ENCODE measurements at places on chromosomes 3 and 15.

DNA sequence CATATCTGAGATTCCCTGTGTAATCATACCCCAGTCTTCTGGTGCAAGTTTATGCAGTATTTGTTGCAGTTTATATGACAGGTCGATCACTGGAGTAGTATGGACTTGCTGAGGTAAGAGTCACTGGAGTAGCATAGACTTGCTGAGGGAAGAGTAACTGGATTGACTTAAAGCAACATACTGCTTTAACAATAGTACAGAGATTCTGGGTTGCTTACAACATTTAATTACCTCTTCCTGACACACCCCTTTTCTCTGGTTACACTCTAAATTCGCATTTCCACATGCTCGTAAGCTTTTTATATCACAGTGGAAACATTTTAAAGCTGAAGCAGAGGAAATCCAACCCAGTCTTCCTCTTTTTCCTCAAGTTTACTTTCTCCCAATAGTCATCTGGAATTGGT, 11.8 kb downstream of the AAGAB start:
- no peak for DNase-seq

DNA sequence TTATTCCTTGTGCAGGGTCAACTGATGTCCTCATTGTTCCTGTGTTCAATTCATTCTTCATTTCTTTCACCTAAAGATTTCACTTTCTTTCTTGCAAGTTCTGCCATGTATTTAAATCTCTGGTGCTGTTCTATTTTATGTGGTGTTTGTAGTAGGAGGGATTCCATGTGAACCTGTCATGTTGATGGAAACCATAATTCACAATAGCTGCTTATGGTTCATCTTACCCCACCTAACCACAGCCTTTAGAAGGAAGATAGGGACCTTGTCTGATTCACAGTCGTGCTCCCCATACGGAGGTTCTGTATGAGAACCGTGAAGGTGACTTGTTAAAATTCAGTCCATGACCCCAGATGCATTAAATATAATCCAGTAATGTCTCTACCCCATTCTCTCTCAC, 21.9 kb downstream of the SLCO2A1 start:
- no peak for DNase-seq

DNA sequence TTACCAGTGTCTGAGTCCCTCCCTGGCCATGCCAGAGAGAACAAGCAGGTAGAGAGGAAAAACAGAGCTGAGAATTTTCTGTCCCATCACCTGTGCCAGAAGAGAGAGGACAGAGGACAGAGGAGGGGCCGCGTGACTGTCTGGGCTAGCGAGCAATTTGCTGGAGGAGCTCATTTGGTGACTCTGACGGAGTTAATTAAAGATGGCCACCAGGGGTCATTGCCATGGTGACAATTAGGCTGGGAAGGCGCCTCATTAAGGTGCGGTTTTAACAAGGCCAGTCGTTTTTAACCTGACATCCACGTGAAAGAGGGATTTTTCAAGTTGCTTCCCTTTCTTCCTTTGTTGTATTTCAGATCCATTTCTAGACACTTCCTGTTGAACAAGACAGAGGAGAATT, 72.4 kb downstream of the RHCG start:
- DNase-seq, result no peak

GRCh38 chr15:96849271-96849900, 518.9 kb downstream of the NR2F2 start:
- DNase-seq, result no peak

DNA sequence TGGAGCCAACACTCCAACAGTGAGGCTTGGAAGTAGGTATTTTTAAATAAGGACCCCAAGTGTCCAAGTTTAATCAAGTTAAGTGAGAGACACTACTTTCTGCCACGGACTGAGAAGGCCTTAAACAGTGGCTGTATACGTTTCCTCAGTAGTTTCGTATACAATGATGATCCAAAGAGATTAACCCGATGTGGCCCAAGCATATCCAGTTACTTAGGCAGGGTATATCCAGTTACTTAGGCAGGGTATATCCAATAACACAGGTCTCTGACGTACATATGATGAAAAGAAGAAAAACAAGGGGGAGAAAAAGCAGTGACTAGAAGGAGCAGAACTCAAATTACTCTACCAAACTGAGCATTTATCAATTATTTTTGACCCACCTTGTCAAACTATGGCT, 591.4 kb downstream of the FOXP1 start:
- no peak for DNase-seq

DNA sequence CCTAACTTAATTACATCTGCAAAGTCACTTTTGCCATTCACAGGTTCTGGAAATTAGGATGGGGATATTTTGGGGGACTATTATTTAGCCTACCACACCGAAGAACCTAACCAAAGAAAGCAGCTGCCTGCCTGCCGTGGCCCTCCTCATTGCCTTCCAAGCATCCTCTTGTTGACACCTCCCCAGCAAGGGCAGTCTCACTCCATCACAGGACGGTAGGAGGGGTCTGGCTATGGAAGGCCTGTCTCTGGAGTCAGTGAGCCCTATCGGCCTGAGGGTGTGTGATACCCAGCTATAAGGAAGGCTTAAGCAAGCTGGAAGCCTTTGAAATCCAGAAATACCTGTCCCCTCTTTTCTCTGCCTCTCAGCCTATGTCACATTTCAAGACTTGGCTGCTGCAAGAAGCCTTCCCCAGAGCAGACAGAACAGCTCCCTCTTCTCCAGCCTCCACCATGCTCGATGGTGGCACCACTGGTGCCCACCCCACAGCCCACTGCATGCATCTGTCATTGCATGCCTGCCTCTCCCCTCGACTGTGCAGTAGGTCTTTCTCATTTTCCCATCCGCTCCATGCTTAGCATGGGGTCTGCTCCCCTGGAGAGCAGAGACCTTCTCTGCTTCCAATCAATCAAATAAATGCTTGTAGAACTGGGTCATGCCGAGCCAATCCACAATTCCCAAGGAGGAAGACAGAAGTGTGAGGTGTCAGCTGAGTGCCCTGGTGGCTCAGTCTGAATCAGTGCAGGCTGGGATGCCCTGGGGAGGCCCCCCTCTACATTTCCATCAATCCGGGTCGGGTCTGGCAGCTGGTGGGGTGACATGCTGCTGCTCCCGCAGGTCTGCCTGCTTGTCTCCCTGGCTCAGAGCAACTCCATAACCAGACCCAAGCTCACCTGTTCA, 23.9 kb upstream of the LOXL1 start:
- no peak for DNase-seq

GRCh38 chr15:71752604-71753289, 57.6 kb upstream of the NR2E3 start:
- DNase-seq, result peak; percentile 48

DNA sequence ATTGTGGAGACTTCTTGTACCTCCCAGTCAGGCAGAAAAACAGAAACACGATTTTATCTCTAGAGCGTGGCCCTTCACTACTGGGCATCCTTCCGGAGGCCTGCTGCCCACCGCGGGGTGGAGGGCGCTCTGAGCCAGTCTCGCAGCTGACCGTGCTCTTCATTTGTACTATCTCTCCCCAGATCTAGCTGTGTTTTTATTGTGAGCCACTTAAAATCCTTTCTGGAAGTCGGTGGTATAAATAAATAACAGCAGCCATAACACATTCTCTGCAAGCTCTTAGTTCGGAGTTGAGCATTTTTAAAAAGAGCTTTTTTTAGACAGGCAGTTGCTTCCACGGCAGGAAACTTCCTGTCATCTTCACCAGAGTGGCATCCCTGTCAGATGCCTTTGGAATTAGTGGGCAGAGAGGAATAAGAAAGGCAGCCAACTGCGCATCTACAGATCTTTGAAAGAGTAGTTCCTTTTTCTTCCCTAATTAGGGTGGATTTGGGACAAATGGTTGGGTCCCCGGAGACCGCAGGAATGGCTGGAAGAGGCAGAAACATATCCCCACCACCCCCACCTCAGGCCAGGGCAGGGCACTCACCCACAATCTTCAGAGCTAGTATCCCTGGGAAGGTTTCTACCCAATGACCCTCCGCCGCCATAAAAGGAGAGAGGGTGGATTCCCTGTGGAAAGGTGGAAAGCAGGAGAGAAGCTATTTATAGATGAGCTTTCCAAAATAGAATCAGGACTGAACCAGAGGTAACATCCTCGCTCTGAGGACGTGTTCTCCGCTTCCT, 91.1 kb downstream of the TOP2B start:
- no peak for DNase-seq

DNA sequence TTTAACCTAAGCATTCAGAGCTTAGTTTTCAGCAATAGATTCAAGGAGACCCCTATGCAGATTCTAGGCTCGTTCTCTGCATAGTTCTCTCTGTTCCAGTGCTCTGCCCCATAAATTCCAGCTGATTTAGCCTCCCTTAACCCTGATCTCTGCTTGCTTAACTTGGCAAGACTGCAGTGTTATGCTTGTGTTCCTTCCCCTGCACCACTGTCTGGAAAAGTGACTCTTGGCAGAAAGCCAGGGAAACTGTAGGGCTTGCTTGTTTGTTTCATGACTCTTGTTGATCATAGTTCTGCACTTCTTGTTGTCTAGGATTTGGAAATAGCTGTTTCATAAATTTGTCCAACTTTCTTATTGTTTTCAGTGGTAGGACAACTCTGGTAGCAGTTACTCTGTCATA, 40.1 kb downstream of the ANAPC13 start:
- no peak for DNase-seq

GRCh38 chr3:128312271-128312670, 154.4 kb downstream of the DNAJB8 start:
- no peak for DNase-seq

DNA sequence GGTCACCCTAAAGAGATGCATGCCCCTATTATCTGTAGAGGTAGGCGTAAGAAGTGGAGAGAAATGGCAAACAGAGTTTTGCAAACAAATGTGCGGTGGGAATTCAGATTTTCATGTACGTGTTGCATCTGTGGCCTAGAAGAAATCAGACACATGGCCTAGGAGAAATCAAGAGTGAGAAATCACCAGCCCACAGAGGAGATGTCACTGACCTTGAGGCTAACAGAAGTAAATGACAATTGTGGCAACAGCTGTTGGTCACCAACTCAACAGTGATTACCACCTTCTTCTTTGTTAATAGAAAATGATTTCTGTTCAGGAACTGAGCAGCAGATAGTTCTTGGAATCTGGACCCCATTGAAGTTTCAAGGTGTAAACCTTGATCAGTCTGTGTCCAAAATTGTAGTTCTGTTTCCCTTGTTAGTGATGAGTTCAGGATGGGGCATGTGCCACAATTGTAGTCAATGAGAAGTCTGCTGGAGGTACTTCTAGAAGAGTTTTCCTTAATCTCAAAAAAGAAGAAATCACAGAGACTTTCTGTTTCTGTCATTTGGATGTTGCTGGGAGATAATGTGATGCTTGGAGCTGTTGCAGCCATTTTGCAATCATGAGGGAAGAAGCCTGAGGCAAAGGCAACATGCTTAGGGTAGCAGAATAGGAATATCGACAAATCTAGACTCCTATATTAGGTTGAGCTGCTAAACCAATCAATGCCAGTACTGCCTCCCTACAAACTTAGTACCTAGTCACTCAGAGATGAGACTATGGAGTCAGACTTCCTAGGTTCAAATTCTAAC, 34.3 kb upstream of the RFTN1 start:
- no peak for DNase-seq

DNA sequence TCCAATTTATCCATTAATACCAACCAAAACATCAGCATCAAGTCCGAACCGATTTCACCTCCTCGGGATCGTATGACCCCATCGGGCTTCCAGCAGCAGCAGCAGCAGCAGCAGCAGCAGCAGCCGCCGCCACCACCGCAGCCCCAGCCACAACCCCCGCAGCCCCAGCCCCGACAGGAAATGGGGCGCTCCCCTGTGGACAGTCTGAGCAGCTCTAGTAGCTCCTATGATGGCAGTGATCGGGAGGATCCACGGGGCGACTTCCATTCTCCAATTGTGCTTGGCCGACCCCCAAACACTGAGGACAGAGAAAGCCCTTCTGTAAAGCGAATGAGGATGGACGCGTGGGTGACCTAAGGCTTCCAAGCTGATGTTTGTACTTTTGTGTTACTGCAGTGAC, 20.8 kb downstream of the LYSMD4 start:
- no peak for DNase-seq

DNA sequence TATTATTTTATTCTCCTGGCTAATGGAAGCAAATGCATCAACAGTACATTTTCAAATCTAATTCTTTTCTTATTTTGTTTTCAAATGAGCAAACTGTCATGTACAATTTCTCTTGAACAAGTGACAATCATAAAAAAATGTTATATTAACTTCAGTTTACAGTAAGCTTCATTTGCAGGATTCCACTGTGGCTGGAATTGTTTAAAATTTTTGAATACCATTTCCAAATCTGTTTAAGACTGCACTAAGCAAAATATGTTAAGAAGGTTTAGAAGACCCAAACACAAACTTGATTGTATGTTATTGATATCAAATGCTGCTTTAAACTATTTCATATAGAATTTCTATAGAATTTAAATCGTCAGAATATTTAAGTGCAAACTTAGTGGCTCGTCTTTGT, 92.8 kb downstream of the ZNF280D start:
- DNase-seq, result no peak

DNA sequence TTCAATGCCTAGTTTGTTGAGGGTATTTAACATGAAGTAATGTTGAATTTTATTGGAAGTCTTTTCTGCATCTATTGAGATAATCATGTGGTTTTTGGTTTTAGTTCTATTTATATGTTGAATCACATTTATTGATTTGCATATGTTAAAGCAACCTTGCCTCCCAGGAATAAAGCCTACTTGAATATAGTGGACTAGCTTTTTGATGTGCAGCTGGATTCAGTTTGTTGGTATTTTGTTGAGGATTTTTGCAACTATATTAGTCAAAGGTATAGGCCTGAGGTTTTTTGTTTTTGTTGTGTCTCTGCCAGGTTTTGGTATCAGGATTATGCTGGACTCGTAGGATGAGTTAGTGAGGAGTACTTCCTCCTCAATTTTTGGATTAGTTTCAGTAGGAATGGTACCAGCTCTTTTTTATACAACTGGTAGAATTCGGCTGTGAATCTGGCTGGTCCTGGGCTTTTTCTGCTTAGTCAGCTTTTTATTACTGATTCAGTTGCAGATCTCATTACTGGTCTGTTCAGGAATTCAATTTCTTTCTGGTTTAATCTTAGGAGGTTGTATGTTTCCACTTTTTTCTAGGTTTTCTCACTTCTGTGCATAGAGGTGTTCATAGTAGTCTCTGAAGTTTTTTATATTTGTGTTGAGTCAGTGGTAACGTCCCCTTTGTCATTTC, 209.8 kb upstream of the RBMS3 start:
- no peak for DNase-seq

DNA sequence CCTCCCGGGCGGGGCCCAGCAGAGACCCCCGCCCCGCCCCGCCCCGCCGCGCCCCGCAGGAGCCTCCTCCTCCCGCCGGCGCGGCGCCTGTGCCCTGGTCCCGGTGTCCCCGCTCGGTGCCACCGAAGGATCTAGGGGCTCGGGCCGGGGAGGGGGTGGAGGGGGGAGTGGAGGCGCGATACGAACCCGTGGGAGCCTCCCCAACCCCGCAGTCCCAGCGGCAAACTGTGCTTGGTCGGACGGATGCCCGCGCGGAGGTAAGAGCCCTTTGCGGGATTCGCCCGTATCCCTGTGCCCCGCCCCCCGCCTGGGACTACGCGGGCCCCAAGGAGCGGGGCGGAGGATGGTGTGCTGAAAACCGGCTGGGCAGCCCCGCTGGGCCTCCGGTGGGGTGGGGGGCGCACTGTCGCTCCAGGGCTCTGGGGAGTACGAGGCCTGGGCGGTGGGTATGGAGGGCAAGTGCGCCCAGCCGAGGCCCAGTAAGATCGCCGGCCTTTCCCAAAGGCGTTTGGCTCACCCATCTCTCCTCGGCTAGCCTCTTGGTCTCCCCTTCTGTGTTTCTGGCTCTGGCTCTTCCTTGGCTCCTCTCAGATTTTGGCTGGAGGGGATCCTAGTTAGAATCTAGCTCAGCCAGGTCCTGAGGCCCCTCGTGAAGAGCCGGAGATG, 65.6 kb upstream of the POLG start:
- no peak for DNase-seq

GRCh38 chr15:42163947-42164550, 7.6 kb upstream of the PLA2G4F start:
- no peak for DNase-seq

- no peak for DNase-seq
These were observed 21.4 kb downstream of the XPC start for GRCh38 chr3:14156843-14157561.
